Activated naive CD4-positive, alpha-beta T cell (primary cell): ENCODE measurements at places on chromosomes 2 and 18.

DNA sequence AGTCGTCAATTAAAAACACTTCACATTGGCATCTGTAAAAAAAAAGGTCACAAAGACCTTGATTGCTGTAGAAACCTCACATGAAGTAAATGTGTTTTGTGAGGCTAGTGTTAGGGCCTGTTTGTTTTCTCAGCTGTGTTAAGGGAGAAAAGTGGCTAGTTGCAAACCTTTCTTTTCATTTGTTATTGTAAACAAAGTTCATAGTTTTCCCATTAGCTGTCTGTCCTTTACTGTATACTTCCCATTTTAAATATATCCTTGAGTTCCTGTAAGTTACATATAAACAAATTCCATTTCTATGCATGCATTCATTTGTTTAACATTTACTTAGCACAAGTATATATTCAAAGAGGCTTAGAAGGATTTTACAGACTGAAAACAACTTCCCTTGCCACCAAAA, 1250.2 kb downstream of the LRP1B start:
- no peak for DNase-seq

DNA sequence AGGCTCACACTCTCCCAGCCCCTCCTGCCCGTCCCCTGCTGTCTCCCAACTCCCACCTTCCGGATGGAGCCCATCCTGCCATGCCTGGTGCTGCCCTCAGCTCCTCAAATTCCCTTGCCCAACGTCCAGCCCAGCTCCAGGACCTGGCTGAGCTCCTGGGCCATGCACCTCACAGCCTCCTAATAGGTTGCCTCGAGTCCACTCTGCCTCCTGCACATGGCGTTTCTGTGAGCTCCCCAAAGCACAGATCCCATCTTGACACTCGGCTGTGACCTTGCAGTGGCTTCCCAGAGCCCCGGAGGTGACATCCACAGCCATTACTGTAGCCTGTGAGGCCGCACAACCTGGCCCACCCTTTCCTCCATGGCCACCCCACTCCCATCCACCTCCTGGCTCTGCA, 191.9 kb upstream of the SALL3 start:
- DNase-seq, result no peak

- DNase-seq, result no peak
Measured at GRCh38 chr2:15771124-15771523, 169.2 kb upstream of the MYCN start.

GRCh38 chr18:62578980-62579511, 56.2 kb downstream of the ZCCHC2 start:
- no peak for DNase-seq

GRCh38 chr2:134152045-134153010, 101.5 kb upstream of the MGAT5 start:
- DNase-seq, result no peak

DNA sequence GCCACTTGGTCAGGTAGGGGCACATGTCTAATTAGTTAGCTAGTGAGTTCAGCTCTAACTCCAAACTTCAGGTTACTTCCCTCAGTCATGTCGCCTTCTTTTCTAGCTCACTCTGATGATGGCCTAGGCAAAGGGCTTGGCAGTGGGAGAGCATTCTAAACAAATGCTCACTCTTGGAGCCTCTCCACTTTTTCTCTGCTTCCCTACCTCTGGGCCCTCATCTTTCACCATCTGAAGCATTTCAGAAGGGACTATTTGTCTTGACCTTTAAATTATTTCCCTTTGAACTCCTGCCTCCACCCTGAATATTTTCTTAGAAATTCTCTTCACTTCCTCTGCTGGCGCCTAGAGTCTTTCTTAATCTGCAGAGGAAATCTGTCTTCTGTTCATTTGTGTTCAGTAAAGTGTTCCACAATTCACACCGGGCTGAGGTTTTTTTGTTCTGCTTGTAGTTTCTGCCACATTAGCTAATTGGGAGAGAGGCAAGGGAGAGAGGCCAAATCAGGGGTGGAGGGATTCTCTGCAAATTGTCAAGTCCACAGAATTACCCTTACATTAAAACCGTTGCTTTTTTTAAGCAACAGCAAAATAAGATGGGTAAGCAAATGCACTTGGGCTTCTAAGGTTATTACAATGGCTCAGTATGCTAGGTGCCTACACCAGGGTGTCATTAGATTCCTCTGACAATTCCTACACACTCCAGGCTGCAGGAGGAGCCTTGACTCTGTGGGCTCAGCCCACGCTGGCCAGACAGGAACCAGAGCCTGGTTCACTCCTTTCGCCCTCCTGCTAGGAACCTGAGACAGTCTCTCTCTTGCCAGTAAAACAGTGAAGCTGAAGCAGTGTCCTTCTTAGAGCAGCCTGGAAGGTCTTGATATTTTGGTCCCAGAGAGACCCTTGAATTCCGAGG, 5.5 kb downstream of the MSGN1 start:
- DNase-seq, result no peak

DNA sequence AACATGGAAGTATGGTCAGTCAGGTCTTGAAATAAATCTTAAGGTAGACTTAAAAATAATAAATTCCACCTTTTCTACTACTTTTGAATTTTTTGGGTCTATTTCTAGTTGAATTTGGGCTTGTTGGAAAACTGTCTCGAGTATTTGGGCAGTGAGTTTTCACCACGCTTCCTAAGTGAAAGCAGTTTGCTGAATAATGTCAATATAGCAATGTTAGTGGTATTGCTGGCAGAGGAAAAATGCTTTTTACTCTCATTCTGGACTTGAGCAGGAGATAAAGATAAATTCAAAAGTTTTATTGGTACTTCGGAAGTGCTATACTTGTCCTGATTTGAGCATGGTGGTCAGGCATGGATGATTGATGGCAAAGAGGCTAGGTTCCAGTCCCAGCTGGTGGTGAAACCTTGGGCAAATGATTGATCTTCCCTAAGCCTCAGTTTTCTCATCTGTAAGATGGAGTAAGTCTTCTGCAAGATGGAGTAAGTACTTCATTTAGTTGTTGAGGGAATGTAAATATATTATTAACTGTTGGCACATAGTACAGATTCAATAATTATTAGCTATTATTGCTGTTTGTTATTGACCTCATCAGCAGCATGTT, 503.5 kb upstream of the ZEB2 start:
- DNase-seq, result no peak

GRCh38 chr2:74930811-74931486, 27.5 kb upstream of the POLE4 start:
- no peak for DNase-seq

- DNase-seq, result no peak
Measured at GRCh38 chr2:142876423-142876822, 1.0 kb upstream of the KYNU start.

DNA sequence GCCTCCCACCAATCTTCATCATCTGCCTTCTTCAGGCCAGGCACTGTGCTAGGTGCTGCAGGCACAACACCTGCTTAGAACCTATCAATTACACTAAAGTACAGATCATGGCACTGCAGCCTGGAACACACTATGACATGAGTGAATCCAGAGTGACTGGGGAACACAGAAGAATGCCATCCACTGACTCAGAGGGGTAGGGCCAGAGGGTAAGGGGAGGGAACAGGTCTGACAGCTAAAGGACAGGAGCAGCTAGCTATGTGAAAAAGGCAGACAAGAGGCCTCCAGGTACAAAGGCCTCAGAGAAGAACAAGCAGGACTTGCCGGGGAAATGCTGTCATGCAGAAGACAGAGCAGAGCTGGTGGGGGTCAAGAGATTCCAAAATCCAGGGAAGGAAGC, 53.3 kb upstream of the ACAA2 start:
- no peak for DNase-seq

DNA sequence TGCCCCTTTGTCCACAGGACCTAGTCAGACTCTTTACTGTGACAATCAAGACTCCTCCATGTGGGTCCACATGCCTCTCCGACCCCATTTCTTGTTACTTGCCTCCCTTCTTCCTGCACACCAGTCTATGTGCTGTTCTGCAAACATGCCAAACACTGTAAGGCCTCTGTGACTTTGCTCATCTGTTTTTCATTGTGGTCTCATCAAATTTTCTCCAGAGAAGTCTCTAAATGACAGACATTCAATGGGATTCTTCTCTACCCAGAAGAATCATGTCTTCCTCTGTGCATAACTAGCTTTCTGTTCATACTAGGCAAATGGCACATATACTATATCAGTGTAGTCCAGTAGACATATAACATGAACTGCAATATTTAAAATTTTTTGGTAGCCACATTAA, 43.0 kb upstream of the KCNE4 start:
- no peak for DNase-seq

- DNase-seq, result no peak
Measured at GRCh38 chr2:208017721-208018120, 7.6 kb downstream of the PLEKHM3 start.

GRCh38 chr18:68676913-68677312, 38.0 kb downstream of the TMX3 start:
- no peak for DNase-seq

DNA sequence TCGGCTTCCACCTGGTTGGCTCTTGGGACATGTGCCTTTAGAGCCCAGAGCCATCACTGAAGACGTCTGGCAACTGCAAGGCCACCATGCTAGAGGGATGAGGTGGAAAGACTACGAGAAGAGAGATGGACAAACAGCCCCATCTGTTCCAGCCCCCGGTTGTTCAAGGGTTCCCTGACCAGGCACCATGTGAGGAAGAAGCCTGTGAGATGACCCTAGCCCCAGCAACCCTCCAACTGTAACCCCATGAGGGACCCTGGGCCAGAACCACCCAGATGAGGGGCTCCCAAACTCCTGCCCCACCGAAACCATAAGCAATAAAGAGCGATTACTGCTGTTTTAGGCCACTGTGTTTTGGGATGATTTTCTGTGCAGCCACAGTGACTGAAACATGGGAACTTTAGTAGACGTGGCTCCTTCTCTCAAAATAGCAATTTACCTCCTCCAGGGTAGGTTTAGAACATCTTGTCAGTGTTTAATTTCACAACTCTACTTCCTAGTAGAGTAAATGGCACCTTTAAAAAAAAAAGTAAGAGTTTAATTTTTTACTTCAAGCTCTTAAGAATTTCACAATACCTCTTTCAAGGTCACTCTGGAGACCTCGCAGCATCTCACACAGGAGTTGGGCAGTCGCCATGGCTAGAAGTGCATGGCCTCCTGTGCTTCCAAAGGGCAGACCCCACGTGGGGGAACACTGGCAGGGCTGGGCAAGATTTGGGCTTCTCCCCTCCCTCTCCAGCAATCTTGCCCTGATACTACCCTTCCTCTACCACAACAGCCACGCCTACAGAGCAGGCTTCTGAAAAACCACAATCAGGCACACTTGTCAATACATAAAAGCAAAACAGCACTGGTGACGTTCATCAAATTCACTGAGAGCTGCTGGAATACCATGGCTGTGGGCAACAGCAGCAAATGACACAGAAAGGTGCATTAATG, 48.8 kb downstream of the TMEM163 start:
- DNase-seq, result no peak

GRCh38 chr18:56315363-56315762, 323.0 kb downstream of the TXNL1 start:
- DNase-seq, result no peak

DNA sequence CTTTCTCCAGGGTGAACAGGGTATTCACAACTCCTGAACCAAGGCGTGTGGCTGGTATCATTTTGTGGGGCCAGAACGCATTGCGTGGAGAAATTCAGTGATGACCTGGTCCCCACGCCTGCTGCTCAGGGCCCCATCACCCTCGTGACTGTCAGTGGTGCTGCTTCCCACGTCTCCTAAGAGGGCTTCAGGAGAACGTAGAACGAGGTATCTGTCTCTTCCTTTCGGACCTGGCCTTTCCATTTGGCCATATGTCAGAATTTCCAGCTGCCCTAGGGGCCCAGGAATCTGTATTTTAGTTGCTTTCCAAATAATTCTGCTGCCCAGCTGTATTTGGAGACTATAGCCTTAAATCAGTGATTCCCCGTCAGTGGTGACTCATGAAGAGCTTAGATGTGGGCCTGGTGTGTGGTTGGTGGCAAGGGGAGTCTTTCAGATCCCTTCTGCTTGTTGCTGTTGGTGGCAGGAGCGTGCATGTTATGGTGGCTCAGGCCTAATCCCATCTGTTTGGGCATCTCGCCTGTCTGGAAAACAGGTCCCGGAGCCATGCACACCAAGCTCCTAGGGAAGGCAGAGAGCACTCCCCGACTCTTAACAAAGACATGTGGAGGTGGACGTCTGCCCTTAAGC, 56.4 kb downstream of the NPAS2 start:
- no peak for DNase-seq

- DNase-seq, result no peak
Measured at GRCh38 chr2:127884436-127884835, 1.3 kb downstream of the AMMECR1L start.

- DNase-seq, result no peak
Measured at GRCh38 chr18:68354176-68354575, 360.7 kb downstream of the TMX3 start.

GRCh38 chr2:224023188-224023587, 15.9 kb downstream of the SERPINE2 start:
- no peak for DNase-seq

- no peak for DNase-seq
Measured at GRCh38 chr18:706405-706804, 6.0 kb downstream of the ENOSF1 start.

GRCh38 chr2:114400890-114401289, 41.6 kb upstream of the DPP10 start:
- no peak for DNase-seq

DNA sequence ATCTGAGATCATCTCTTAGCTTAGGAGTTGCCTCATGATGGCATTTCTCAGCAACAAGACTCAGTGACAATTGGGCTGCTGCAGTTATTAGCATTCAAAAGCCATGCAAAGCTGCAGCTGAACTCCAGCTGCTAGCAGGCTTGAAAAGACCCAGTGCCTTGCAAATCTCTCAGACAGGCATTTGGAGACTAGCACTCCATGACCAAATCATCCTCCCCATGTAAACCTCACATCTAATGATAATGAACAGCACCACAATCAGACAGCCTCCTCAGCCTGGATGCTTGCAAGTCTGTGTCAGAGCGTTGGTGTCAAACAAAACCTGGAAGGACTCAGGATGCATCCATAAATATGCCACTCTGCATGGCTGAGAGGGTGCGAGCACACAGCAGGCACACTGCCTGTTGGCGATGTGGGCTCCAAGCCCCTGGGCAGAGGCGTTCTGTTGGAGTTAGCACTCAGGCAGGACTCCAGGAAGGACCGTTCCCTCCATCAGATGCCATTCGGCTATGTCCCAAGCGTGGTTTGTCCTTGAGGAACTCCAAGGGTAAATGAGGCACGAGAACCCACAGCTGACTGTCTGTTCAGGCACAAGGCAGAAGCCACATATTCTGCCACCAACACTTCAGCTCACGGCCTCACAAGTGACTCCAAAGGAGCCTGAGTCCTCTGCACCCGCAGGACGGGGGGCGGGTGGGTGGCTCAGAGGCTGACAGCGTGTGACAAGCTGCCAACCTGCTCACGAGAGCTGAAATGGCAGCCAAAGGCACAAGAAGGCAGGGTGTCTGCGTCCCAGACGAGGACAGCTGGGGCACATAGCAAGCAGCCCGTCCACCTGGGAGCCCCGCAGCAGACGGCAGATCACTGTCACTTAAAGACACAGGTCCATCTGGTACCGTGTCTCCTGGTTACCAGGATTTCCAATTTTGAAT, 183.8 kb downstream of the MYT1L start:
- no peak for DNase-seq
